ENCODE measurements at places on chromosomes 3 and 15.

GRCh38 chr3:85167576-85167975 is 208.8 kb downstream of the CADM2 start:
- DNase-seq = no peak

DNA sequence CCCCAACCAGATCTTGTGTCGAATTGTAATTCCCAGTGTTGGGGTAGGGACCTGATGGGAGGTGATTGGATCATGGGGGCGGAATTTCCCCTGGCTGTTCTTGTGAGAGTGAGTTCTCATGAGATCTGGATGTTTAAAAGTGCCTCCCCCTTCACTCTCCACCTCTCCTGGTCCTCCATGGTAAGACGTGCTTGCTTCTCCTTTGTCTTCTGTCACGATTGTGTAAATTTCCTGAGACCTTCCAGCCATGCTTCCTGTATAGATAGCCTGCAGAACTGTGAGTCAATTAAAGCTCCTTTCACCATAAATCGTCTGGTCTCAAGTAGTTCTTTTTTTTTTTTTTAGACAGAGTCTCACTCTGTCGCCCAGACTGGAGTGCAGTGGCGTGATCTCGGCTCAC is 42.3 kb downstream of the NR1D2 start:
- no peak for DNase-seq

DNA sequence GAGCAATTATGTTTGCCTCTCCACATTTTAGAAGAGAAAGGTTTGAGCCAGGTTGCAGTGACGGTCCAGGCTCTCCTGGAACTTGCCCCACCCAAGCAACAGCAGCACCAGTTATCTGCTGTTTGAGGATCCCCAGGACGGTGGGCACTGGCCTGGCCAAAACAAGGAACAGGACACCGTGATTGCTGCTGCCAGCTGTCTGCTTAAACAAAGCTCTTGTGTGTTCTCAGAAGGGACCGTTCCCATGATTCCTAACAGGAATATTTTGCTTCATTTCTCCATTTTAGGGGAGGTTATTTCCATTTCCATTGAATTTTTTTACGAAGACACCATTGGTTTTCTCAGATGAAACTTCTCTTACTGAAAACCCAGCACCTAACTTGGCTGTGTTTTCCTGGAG is 66.4 kb upstream of the RPL35A start:
- no peak for DNase-seq

- no peak for DNase-seq
Measured at GRCh38 chr3:169846458-169847193, 23.1 kb downstream of the LRRC31 start.

DNA sequence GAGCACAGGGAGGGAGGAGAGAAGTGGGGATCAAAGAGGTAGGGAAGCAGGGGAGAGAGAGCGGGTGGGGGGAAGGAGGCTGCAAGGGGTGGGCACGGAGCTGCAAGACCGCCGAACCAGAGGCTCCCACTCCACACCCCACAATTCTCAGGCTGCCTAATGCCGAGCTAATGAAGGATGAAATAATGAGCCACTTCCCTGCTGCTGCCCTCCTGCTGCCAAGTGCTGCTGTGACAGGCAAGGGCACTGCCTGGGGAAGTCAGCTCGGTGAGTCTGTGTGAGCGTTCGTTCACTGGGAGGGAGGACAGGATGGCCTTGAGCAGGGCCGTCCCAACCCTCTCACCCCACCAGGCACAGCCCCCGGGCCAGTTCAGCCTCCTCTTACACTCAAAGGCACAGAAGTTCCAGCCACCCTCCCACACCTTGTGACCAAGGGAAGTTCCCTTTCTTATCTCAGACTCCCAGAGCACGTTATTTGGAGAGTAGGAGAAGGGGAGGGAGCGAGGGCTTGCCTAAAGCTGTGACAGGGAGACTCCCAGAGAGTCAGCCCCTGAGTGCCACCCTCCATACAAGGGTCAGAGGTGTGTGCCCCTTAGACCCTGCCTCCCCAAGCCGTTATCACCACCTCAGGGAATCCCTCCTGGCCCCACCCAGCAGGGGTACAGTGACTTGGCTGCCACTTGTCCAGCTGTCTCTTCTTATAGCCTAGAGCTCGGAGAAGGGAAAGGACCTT is 12.4 kb downstream of the GLYCTK start:
- DNase-seq = no peak

DNA sequence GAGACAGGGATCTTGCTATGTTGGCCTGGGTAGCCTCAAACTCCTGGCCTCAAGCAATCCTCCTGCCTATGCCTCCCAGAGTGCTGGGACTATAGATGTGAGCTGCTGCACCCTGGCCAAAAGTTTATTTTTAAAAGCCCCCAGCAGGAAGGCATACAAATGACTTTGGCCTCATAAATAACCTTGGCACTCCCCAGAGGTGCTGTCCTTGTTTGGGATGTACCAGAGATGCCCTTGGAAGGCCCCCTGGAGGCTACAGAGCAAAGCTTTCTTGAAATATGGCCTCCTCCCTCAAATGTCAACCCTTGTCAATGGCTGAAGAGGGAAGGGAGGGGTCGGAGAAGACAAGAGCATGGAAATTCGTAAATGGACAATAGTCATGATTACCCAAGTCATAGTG is 14.0 kb upstream of the RTP3 start:
- no peak for DNase-seq

- no peak for DNase-seq
Measured at GRCh38 chr3:39935261-39935660, 125.9 kb downstream of the MYRIP start.

DNA sequence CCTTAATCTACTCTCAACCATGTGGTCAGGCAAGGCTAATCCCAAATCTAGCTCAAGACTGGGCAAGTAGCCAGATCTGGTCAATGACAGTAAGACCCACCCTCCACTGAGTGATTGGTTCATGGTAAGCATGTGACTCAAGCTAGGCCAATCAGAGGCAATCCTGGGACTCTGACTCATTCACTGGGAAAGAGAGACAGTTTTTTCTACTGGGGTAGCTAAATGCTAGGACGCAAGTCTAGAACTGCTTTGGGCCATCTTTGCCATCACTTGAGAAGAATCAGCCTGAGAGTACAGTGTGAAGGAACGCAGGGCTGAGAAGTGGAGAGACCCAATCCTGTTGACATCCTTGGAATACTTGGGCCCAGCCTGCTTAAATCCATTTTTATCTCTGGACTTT is 9.4 kb upstream of the RAD18 start:
- no peak for DNase-seq

GRCh38 chr3:13655061-13655913 is 106.4 kb downstream of the FBLN2 start:
- DNase-seq = no peak

GRCh38 chr15:34461730-34462129 is 24.1 kb upstream of the GOLGA8A start:
- no peak for DNase-seq

- no peak for DNase-seq
Measured at GRCh38 chr3:38122712-38123290, 14.1 kb downstream of the ACAA1 start.

DNA sequence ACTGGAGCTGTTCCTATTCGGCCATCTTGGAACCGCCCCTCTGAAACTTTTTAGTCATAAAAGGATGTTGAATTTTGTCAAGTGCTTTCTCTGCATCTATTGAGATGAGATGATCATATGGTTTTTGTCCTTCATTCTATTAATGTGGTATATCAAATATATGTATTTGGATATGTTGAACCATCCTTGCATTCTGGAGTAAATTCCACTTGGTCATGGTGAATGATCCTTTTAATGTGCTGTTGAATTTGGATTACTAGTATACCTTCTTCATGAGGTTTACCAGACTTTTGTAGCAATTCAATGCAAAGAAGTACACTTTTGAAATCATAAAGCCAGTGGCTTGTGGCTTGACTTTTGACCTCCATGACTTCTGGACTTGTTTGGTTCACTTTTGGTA is 33.4 kb upstream of the XRN1 start:
- no peak for DNase-seq

GRCh38 chr3:61719278-61719977 is 158.1 kb downstream of the PTPRG start:
- DNase-seq = no peak

- DNase-seq = no peak
Measured at GRCh38 chr3:14256046-14256445, 77.4 kb downstream of the LSM3 start.

DNA sequence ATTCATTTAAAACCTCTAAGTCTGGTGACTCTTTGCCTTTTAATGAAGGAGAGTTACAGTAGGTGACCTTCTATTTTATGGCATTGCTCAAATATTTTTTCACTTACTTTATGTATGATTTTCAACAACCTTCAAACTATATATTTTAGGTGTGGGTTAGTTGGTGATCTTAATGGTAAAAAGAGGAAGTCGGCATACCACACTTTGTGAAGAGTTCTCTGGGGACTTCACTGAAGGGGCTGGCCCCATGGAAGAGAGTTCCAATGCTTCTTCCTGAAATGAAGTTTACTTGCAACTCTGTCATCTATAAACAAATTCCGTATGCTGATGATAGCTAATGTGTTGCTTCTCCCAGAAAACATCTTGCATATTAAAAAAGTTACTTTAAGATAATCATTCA is 647.0 kb upstream of the SGO1 start:
- DNase-seq = no peak

DNA sequence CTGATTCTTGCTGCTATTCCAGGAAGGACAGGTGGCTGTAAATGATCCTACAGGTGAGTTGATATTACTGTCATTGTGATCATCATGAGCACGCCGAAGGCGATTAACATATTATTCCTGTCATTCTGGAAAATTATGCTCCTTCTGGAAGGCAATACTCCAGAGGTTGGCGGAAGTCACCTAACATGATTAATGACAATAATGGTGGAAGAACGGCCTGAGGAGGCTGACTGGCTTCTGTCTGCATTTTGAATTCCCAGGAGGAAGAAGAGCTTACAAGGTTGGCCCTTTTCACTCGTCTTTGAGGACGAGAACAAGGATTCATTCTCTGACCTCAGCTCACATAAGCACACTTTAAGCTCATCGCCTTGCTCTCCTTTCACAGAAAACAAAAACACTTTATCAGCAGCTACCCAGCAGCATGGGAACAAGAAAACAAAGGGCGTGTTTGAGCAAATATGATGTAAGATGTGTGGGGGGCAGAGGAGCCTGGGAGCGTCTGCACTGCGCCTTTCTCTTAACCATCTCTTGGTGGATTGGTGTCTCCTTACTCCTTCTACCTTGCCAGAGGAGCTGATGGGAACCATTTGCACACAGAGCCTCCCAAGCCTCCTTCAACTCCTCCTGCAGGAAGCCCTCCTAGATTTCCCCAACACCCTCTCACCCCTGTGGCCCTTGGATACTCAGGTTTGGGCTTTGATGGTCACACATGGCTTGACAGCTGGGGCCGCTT is 23.0 kb downstream of the ACSBG1 start:
- DNase-seq = no peak

DNA sequence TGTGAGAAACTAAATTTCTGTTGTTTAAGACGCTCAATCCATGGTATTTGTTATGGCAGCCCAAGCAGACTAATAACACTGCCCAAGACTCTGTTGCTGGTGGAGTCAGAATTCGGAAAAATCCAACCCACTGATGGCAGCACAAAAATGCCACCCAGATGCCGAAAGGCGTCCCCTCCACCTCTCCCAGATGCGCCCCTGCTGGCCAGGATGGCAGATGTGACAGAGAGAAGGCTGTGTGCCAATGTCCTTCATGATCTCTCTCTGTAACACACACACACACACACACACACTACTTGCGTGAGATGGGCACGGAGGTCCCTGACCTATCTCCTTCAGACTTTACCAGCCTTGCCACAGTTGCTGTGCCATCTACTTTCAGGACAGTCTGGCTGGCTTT is 10.9 kb upstream of the LYSMD4 start:
- no peak for DNase-seq

GRCh38 chr3:112460519-112461195 is 38.6 kb downstream of the BTLA start:
- no peak for DNase-seq

GRCh38 chr3:134685929-134686802 is 35.3 kb upstream of the KY start:
- peak; percentile 60 for DNase-seq

DNA sequence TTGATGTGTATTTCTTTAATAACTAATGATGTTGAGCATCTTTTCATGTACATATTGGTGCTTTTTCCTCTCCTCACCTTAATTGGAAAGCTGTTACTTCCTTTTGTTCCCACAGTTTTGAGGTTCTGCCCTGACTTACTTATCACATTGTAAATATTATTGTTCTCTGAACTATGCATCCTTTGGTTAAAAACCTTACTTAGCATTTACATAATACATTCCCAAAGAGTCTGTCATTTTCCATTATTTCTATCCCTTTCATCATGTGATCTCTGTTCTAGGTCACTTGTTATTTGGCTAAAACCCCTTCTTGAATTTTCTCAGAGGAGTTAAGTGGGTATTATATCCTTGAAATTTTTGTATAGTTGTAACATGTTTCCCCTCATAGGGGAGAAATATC is 33.0 kb downstream of the SLC12A6 start:
- DNase-seq = no peak

DNA sequence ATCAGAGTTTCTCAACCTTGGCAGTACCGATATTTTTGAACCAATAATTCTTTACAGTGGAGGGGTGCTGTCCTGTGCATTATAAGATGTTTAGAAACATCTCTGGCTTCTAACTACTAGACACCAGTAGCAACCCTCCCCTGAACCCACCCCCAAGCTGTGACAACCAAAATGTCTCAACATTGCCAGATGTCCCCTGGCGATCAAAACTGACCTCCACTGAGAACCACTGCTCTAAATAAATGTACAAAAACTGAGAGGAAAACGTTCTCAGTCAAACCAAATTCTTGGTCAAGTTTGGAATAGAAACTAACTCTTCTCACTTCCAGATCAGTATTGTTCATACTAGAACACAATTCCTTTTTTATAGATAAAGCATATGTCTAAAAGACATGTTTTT is 58.5 kb downstream of the GPR160 start:
- DNase-seq = no peak

- DNase-seq = no peak
Measured at GRCh38 chr3:150469931-150470740, 62.0 kb downstream of the TSC22D2 start.

DNA sequence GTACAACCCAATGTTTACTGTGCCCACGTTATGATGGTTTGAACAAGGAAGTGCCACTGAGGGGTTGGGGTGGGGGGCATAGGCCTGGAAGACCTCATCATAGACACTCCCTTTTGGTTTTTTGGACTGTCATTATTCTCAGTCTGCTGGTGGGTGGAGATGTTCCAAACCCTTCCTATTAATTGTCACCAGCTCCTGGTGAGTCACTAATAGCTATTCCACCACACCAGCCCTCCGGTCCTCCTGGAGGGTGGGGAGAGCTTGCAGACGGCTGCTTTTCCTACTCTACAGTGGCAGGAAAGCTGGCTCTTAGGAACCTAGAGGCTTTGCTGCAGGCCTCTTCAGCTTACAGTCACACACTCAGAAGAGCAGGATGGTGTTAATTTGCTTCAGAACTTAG is 9.0 kb upstream of the COPG1 start:
- DNase-seq = no peak

- DNase-seq = no peak
Measured at GRCh38 chr3:188232656-188233055, 78.7 kb downstream of the LPP start.

DNA sequence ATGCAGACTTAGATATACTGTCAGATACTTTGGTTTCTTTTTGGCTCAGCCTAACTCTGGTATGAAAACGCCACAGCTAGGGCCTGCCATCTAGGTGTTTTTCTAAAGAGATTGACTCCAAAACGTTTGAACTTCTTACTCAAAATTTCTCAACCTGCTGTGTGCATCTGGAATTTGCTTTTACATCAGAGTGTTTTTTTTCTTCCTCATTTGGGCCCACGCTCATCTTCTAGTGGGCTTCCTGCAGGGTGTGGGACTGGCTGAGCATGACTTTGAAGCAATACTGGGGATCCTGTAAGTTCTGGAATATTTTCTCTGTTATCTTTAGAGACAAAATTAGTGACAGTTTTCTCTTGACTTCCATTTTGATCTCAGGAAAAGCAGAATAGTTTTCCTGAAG is 117.8 kb downstream of the NR1D2 start:
- DNase-seq = no peak

GRCh38 chr15:60373327-60373726 is 24.5 kb downstream of the ANXA2 start:
- peak; percentile 39 for DNase-seq
